ENCODE measurements at places on chromosomes 3 and 15.

DNA sequence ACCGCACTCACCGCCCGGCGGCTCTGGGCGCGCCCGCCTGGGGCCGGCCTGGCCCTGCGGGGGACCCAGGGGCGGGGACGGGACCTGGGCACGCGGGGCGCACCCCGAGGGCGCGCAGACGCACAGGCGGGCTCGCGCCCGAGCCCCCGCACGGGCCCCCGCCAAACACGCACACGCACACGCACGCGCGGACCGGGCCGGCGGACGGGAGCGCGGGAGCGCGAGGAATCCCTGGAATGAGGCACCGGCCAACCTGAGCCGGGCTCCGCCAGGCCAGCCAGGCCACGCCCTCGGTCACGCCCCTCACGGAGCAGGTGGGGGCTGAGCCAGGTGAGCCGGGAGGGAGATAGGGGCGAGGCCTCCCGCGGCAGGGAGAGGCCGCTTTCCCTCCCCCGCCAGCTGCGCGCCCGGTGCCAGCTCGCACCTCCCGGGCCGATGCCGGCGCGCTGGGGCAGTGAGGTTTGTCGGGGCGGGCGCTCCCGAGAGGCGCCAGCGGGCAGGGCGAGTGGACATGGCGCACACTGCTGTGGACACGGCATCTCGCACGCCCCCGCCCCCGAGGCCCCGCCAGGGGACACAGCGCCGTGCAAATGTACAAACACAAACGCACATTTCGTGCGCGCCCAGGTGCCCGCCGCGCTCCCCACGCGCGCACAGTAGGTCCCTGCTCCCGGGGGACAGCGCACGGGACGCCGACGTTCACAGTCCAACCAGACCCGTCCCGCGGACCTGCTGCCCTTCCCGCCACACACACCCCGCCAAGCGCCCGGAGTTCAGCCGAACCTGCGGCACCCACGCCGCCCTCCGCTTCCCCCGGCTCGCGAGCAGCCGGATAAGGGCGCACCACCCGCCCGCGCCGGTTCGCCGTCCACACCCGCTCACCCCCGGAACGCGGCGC is 75.9 kb upstream of the VGLL4 start:
- peak; percentile 54 for DNase-seq

- no peak for DNase-seq
Measured at GRCh38 chr3:196145468-196146262, 63.8 kb upstream of the TFRC start.

- DNase-seq, result no peak
Measured at GRCh38 chr3:179454887-179455286, 3.6 kb upstream of the GNB4 start.

DNA sequence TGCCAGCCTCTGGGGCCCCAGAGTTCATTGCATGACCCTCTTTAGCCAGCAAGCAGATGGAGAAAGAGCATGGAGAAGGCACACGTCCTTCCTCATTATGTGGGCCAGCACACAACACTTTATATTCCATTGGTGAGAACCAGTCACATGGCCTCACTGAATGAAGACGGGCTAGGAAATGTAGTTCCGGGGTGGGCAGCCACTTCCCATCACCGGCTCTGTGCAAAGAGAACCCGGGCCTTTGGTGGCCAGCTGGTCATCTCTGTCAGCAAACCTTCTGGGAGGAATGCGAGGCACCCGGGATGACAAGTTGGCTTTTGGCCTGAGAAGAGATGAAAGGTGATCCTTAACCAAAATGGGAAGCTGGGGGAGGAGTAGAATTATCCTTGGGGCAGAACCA is 90.2 kb upstream of the VGLL4 start:
- DNase-seq, result no peak

GRCh38 chr3:169552533-169552932 is 111.0 kb downstream of the MECOM start:
- DNase-seq, result no peak

DNA sequence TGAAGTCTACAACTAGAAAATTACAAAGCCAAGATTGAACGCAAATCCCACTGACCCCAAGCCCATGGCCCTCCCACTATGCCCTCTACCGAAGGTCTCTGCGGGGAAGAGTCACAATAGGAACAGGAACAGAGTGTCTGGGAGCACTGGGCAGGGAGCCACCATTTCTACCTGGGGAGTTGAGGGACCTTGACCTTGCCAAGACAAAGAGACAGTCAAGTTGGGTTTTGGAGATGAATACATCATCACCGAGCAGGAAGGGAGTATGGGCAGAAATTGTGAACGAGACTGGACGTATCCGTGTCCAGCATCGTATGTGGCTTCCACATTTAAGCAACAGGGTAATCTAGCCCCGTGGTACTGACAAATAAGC is 30.8 kb upstream of the BFSP2 start:
- DNase-seq, result no peak

DNA sequence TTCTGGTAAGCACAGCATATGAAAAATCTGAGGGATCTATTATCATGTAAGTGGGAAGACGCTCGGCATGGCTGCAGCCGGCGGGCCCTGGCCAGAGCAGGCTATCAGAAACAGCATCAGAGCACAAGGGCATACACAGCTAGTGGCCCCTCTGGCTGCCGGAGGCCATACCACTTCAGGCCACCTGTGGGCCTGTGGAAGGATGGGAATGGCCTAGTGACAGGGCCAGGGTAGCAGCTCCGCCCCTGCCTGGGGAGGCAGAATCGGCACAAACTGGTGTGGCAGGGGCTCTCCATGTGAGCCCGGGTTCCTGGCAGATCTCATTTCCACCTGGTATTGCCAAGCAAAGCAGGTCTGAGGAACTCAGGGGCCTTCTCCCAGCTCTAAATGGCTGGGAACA is 46.4 kb downstream of the SH3BP5 start:
- DNase-seq, result no peak

DNA sequence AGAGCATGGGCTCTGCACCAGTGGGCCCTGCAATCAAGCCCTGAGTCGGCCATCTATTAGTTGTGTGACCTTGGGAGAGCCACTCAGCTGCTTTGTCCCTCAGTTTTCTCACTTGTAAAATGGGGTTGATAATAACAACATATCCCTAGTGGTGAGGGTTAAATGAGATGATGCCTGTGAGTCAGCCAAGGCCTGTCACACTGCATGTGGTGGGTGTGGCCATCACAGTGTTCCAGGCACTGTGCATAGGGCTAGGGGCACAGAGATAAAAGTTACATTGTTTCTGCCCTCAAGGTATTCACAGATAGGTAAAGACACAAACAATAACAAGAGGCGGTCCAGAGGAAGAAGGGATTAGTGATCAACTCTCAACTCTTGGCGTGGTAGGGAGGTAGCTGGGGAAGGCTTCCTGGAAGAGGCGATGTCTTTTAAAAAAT is 19.5 kb downstream of the SMAD6 start:
- no peak for DNase-seq

DNA sequence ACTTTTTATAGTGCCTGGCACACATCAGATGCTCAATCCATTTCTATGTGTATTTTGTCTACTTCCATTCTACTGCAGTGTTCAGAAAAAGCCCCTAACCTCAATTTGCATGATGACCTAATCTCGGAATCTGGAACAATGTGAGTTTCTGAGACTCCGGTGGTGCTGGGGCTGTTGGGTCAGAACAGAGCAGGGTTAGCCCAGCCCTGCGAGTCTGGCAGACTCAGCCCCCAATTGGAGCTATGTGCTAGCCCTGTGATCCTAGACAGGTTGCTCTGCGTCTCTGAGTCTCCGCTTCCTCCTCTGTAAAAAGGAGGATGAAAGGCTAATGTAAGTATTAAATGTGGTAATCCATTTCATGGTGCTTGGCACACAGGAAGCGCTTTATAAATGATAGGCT is 95.0 kb upstream of the ICE2 start:
- DNase-seq, result peak; percentile 76

- no peak for DNase-seq
Measured at GRCh38 chr3:138694287-138695007, 85.9 kb downstream of the FAIM start.

GRCh38 chr3:111737706-111738086 is 121.4 kb upstream of the PHLDB2 start:
- DNase-seq, result no peak

DNA sequence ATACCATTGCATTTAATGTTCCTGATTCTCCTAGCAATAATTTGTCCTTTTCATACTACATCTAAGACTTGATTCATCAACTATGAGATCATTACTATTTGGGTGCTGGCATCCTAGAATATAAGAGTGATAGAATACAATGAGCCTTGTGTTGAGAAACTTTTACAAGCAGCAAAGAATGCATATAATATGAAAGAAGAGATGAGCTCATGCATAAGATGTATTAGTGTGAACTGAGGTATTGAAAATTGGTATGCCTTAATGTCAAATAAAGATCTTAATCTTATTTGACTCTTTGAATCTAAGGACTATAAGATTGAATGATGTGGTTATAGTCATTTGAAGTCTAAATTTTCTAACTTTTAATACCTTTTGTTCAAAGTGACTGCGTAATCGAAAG is 220.0 kb upstream of the ARHGEF26 start:
- no peak for DNase-seq

DNA sequence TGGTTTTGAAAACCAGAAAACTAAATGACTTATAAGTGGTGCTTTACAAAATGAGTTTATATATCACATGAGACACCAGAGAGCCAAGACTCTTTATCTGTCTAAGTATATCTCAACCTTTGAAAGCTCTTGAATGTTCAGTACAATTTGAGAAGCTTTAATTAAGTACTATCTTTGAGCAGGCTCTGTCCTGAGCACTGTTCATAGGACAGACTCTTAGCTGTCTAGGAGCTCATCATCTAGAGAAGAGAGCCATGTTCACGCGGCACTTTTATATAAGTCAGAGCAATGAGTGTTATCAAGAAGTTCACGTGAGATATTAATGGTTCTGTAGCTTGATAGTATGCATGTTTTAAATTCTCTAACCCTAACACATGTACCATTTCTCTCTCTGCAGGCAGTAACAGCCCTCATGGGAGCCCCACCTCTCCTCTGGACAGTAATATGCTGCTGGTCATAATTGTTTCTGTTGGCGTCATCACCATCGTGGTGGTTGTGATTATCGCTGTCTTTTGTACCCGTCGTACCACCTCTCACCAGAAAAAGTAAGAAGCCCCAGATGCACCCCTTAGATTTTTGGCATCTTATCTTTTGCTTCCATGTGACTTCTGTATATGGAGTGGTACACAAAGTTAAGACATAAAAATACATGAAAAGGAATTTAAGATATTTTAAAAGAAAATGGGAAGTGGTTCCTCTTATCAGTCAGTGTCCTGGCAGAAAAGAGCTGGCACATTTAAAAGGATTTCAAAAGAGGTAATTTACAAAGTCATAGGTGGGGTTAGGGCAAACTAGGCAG is 86.0 kb downstream of the HCN4 start:
- no peak for DNase-seq
